ENCODE measurements at places on chromosomes 1 and 21.

GRCh38 chr1:226643611-226644540, 95.2 kb downstream of the ITPKB start:
- DNase-seq = no peak

GRCh38 chr1:151539321-151540020, 638 bp upstream of the TUFT1 start:
- DNase-seq = peak; percentile 93

- no peak for DNase-seq
These were observed 121.7 kb downstream of the DHRS3 start for GRCh38 chr1:12496154-12496961.

- DNase-seq = no peak
These were observed 21.5 kb upstream of the KLHL20 start for GRCh38 chr1:173693238-173693637.

DNA sequence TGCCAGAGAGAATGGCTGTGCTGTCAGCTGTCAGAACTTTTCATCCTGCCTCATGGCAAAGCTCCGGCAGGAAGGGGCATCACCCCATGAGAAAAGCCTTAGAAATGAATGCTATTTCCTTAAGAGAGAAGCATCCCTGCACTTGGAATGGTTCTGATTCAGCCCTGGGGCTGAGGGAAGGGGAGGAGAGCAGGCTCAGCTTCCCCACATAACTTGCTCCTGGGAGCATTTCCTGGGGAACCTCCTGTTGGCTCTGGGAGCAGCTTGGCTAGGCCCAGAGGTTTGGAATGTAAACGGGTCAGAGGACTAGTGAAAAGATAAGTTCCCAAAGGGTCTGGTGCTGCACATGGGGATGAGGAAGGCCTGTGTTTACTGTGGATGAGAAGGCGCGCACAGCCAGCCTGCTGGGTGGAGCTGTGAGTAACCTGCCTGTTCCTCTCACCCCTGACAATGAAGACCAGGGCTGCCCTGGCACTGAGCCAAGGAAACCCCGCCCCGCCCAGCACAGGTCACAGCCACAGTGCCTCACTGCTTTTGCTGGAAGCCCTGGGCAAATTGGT, 5.0 kb downstream of the PRELP start:
- DNase-seq = peak; percentile 83

DNA sequence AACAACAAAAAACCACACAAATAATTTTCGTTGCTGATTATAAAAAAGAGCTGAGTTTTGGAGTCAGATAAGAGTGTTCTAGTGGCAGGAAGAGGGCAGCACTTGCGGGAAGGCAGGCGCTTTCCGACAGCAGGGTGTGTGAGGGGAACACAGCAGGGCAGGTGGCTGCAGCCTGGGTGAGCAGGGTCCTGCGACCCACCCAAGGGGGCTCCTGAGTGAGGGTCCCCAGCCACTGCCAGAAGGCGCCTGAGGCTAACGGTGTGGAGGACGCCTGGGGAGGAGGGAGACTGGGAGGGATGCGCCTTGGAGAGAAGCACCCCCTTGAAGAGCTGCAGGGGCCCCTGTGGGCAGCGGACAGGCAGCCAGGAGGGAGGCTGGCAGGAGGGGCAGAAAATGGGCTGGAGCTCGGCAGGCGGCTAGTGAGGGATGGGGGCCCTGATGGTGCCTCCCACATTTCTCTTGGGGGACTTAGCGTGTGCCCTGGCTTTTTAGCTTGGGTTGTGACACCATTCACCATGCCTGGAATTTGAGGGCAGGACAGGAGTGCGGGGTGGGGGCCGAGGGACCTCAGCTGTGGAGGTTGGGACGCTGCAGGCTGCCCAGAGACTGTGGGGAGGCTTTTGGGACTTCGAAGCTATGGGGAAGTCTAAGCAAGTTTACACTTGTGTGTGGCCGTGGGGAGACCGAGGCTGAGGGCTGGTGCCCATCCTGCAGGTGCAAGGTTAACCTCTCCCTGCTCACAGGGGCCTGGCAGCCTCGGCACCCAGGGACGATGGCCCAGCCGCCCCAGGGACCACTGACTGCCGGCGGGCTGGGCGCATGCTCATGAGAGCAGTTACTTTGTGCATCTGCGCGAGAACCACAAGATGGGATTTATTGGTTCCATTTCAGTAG, 111.4 kb downstream of the SIK1 start:
- DNase-seq = no peak

- peak; percentile 97 for DNase-seq
These were observed 15.8 kb downstream of the THRAP3 start for GRCh38 chr1:36239941-36240637.

DNA sequence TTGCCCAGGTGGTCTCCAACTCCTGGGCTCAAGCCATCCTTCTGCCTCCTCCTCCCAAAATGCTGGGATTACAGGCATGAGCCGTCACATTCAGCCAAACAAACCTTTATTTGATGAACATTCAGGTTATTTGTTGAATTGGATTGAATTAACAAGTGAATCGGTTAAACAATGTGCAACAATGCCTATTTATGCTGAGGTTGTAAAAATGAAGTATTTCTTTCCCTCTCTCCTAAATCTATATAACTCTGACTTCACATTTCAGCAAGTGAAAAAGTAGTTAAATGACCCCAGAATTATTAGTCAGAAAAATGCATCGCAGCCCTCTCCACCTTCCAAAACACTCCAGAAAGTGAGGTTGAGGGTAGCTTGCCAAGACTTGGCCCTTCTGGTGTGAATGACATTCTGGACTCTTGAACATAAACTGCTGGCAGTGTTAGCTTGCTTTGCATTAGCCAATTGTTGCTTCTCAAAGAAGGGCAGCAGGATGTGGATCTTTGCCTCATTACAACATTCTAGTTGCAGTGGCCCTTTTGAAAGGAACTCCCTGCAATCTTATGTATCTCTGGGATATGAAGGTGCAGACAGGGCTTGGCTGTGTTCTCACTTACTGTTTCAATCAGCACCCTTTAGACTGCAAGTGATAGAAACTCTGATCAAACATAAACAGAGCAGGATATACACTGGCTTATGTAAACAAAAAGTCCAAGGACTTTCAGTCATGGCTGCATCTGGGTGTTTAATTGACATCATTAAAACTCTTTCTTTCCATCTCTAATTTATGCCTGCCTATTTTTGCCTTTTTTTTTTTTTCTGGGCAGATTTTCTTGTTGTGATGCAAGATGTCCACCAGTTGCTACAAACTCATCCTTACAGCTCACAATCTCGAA, 22.4 kb downstream of the EDN2 start:
- no peak for DNase-seq

DNA sequence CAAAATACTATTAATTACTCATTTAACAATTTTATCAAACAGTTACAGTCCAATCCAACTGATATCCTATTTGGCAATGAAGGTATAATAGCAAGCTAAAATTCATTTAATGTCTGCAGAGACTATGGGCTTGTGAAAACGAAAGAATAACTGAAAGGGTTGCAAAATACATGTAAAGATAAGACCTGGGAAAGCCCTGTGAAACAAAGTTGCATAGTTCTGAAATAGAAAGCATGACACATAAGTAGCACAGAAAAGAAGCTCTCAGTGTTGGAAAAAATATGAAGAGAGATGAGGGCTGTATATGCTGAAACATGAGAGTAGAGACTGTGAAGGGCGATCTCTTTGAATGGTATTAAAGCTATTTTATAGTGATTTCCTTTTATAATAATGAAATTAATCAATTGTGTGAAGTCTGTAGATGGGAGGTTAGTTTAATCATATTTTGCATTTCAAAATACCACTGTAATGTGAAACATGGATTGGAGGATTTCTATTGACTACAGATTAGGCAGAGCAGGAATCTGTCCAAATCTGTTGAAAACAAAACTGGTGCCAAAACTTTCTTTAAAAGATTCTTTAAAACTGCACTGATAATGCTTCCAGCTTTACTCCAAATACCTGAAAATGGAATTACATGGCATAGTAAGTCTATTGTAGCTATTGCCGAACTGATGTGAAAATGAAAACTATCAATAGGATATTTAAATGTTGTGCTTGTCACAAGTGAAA, 1518.9 kb upstream of the B3GALT2 start:
- no peak for DNase-seq

- no peak for DNase-seq
These were observed 22.8 kb upstream of the PDE9A start for GRCh38 chr21:42630626-42631025.

- peak; percentile 40 for DNase-seq
These were observed 17.0 kb downstream of the TTC39A start for GRCh38 chr1:51313268-51313852.

DNA sequence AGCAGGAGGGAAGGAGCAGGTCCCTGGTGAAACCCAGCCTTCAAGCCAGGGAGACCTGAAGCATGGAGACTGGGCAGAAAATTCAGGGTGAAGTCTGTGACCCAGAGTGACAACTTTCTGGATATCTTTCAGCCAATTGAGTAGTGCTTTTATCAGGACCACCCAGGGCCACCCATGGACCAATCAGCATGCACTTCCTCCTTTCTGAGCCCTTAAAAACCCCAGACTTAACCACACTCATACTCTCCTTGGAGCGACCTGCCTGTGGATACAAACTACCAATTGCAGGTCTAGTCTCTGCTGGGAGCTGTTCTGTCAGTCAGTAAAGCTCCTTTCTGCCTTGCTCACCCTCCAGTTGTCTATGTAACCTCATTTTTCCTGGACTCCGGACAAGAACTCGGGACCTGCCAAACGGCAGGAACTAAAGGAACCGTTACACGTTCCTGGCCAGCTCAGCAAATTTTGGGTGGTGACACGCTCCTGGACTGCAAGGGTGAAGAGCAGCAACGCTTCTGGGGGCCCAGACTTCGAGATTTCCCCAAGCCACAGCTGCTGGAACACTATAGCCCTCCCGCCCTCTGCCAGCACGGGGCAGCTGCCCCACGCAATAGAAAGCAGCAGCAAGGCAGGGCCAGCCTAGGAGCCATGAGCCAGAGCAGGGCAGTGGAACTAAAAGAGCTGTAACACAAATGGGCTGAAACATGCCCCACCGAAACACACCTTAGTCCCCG, 1183.4 kb downstream of the AMY1C start:
- DNase-seq = no peak

GRCh38 chr1:159172614-159173291, 1.3 kb downstream of the CADM3 start:
- DNase-seq = peak; percentile 34

DNA sequence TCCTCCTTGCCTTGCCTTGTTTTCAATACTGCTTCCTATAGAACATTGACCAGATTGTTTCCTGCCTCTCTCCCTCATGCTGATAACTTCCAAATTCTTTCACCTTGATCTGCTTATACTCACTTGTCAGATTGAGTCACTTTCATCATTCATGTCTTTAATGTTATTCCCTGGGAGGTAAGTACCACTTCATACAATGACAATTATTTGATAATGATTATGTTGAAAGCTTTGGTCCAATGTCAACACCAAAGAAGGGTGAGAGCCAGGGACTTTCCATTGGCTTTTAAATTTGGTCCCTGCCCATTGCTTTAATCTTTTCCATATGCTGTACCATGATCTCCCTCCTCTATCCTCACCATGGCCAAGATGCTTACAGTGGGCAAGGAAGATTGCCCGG, 137.4 kb downstream of the SYT2 start:
- no peak for DNase-seq

DNA sequence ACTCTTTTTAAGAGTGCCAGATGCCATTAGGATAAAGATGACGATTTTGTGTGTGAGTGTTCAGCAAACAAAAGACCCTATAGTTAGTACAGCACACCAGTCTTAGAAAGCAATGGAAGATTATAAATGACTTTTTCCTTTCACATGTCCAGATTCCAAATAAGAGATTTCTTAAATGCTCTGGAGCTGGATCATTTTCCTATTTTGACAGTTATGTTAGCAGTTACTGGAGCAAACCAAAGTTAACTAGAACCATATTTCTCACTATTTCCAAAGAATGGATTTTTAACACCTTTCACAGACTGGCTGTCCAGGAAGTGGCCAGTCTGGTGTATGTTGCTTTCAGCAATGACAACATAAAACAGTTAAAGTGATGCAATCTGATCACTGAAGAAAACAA, 905.8 kb upstream of the ADGRL2 start:
- no peak for DNase-seq

GRCh38 chr1:12184008-12184681, 17.4 kb downstream of the TNFRSF1B start:
- no peak for DNase-seq

GRCh38 chr21:16308269-16308668, 578.5 kb downstream of the USP25 start:
- DNase-seq = no peak

- no peak for DNase-seq
These were observed 53.3 kb upstream of the FAM89A start for GRCh38 chr1:231093156-231093922.

- no peak for DNase-seq
These were observed 155.6 kb upstream of the CSF3R start for GRCh38 chr1:36638268-36638667.

GRCh38 chr21:36204980-36205379, 48.4 kb downstream of the DOP1B start:
- no peak for DNase-seq

GRCh38 chr1:154881820-154882535, 11.9 kb upstream of the KCNN3 start:
- DNase-seq = no peak

DNA sequence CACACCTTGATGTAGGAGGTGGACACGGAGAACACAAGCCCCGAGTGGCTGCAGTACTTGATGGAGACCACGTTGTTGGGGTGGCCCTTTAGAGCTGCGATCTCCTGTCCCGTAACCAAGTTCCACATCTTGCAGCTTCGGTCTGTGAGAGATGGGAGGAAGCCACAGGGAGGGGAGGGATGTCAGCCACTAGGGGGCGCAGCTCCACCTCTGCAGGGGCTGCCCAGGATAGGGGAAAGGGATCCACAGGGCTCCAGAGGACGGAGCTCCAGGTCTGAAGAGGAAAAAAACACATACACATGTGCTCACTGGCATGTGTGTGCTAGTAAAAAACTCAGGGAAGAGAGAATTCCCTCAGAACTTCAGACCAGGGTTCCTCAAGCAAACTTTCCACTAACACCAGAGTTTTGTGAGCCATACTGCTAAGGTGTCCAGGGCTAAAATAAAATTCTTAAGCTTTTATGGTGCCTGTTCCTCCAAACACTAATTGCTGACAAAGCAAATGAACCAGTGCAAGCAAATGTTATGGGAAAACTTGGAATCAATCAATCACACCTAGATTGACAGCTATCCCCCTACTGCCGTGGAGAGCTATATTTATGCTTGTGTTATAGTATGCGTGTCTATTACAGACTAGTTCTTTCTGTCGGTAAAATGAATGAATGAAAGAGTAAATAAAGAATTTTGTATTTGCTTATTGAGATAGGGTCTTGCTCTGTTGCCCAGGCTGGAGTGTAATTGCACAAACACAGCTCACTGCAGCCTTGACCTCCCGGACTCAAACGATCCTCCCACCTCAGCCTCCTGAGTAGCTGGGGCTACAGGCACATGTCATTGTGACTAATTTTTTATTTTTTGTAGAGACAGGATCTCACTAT, 43.7 kb downstream of the KIF21B start:
- peak; percentile 90 for DNase-seq

- DNase-seq = peak; percentile 91
These were observed 14.9 kb downstream of the AADACL4 start for GRCh38 chr1:12658531-12659453.

- DNase-seq = no peak
These were observed 11.1 kb downstream of the STX6 start for GRCh38 chr1:181011301-181012202.

- peak; percentile 90 for DNase-seq
These were observed 65.5 kb downstream of the UBE2U start for GRCh38 chr1:64268653-64269557.

GRCh38 chr21:15052459-15052763, 12.4 kb downstream of the NRIP1 start:
- DNase-seq = peak; percentile 66
